Stimulated activated CD8-positive, alpha-beta memory T cell treated with anti-CD3 and anti-CD28 coated beads, Interleukin-7, amount 100 ng/mL, for 48 hours (primary cell): ENCODE measurements at places on chromosomes 1 and 21.

GRCh38 chr1:230264342-230264741 is 161.8 kb downstream of the PGBD5 start:
- no peak for DNase-seq

GRCh38 chr1:234369784-234370183 is 3.5 kb upstream of the COA6 start:
- DNase-seq: no peak

- DNase-seq: peak; percentile 3
Observed at GRCh38 chr1:19974822-19975416, 4.5 kb downstream of the PLA2G2A start.

DNA sequence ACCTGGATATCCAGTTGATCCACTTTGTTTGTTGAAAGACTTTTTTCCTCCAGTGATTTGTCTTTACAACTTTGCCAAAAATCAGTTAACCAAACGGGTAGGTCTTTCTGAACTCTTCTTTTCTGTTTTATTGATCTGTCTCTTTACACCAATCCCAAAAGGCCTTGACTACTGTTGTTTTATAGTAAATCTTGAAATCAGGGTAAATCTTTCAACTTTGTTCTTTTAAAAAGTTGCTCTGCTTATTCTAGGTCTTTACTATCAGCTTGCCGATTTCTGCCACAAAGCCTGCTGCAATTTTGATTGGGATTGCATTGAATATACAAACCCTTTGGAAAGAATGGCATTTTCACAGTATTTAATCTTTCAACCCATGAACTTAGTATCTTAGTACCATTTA is 66.6 kb downstream of the ITSN1 start:
- no peak for DNase-seq

GRCh38 chr1:25757151-25757845 is 42.7 kb upstream of the SELENON start:
- DNase-seq: no peak

DNA sequence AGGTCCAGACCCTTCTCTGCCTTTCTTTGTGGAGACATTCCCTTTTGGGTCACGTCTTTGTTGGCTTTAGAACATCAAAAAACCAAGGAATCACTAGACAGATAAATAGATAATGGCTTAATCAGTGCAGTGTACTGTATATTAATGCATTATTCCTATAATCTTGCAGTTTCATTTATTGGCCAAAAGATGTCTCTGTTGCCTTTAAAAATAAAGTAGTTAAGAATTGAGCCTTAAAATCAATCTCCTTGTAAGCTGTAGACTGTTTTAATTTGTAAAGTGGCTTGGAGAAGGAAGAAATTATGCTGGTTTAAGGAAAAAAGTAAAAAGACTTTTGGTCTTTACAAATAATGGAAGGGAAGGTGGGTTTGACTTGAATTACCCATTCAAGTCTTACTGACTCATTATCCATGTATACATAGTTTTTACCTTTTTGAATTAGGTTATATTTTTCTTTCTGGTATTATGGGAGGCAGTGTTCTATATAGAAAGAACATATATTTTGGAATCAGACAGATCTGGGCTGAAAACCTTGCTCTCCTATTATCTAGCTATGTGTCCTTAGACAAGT is 84.6 kb downstream of the VPS13D start:
- no peak for DNase-seq

GRCh38 chr1:157025385-157025784 is 20.2 kb downstream of the ARHGEF11 start:
- no peak for DNase-seq
